AG10803 (cell line): ENCODE measurements at places on chromosomes 11 and 22.

GRCh38 chr22:20024225-20024624, 3.3 kb downstream of the TANGO2 start:
- DNase-seq, result no peak

GRCh38 chr11:10601837-10602236, 33.4 kb upstream of the LYVE1 start:
- DNase-seq, result no peak

- no peak for DNase-seq
Observed at GRCh38 chr11:48094643-48095339, 114.4 kb downstream of the PTPRJ start.

- DNase-seq, result no peak
Observed at GRCh38 chr11:116710001-116710674, 62.6 kb downstream of the BUD13 start.

GRCh38 chr11:133306019-133306418, 226.3 kb downstream of the OPCML start:
- DNase-seq, result no peak

DNA sequence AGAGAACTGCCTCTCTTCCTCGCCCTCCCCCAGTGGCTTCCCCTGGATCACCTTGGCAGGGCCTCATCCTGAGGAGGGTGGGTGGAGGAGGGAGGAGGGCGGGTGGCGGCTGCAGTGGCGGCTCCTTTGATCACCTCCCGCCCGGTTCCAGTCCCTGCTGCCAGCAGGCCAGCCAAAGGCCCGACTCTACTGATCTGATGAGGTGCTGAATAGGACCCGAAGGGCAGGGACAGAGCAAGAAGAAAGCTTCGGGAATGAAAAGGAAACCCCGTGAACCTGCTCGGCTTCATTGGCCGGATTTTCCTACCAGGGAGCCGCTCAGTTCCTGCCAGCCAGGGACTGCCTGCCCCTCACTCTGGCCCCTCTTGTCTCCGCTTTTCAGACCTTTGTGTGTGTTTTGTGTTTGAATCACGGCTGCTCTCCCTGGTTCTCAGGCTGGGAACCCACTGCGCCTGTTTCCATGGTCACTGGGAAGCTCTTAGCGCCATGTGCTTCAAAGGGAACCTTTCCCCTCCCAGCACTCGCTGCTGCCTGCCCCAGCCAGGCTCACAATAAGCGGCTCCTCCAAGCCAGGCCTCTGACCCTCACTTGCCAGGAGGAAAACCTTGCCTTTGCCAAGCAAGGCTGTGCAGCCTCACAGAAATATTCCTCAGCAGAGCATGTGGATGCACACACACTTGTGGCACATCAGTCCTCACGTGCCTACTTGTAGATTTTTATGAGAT, 56.8 kb downstream of the C22orf31 start:
- no peak for DNase-seq

DNA sequence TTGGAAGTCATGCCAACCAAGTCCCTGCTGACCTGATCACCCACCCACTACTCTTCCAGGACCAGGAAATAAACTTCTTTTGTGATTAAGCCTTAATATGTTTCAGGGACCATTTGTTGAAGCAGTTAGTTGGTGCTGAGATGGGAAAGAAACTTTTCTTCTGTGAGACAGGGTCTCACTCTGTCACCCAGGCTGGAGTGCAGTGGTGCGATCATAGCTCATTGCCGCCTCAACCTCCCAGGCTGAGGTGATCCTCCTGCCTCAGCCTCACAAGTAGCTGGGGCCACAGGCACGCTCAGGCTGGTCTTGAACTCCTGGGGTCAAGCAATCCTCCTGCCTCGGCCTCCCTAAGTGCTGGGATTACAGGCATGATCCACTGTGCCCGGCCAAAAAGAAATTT, 10.6 kb downstream of the SUSD2 start:
- DNase-seq, result no peak

GRCh38 chr11:116033931-116034553, 529.8 kb upstream of the CADM1 start:
- DNase-seq, result no peak

- DNase-seq, result peak; percentile 82
Observed at GRCh38 chr11:73493956-73494598, 103.8 kb downstream of the FAM168A start.

- no peak for DNase-seq
Observed at GRCh38 chr22:29275819-29276565, 7.9 kb downstream of the EWSR1 start.

GRCh38 chr11:1693327-1694063, 3.5 kb upstream of the KRTAP5-6 start:
- peak; percentile 52 for DNase-seq
